NCI-H1105 treated with DMSO at 0.1 percent for 48 hours (cell line): ENCODE measurements at places on chromosomes 7 and 10.

- DNase-seq, result no peak
These were observed 189.3 kb downstream of the ABCA13 start for GRCh38 chr7:48360574-48360973.

GRCh38 chr10:42990721-42991441 is 86.0 kb upstream of the RET start:
- no peak for DNase-seq

GRCh38 chr10:35355971-35356724 is 19.8 kb downstream of the CCNY start:
- no peak for DNase-seq

DNA sequence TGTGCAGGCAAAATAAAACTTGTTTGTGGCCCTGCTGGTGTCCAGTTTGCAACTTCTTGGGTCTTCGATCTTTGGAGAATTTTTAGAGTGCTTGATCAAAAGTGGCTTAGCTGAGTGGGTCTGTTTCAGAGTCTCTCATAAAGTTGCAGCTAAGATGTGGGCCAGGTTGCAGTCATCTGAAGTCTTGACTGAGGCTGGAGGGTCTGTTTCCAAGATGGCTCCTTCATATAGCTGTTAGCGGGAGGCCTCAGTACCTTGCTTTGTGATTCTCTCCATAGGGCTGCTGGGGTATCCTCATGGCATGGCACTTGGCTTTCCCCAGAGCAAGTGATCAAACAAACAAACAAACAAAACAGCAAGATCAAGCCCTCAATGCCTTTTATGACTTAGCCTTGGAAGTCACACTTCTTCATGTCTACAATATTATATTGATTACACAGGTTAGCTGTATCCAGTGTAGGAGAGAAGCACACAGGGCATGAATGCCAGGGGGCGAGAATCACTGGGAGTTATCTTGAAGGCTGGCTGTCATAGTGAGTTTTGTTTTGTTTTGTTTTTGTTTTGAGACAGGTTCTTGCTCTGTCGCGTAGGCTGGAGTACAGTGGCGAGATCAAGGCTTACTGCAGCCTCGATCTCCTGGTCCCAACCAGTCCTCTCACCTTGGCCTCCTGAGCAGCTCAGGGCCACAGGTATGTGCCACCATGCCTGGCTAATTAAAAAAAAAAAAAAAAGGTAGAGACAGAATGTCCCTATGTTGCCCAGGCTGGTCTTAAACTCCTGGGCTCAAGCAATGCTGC is 10.2 kb downstream of the CYP26A1 start:
- no peak for DNase-seq

DNA sequence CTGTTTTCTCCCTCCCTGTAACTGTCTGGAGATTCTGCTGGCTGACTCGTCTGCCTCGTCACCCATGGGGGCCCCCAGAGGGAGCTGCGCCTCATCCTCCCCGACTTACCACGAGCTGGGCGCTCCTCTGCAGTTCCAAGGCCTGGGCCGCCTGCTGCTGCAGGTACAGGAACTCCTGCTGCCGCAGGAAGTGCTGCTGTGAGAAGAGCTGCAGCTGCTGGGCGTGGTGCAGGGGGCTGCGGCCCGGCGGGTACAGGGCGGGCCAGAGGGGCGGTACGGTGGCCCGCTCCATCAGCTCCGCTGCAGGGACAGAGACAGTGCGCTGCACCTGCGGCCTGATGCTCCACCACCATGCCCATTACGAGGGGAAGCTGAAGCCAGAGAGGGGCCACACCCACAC is 47.7 kb downstream of the TNRC18 start:
- no peak for DNase-seq
